ENCODE measurements at places on chromosomes 7 and 10. TPM values are rescaled to one million over a fixed set of nuclear protein-coding genes. Genes with fewer than 3 reads are reported as not detected.

- DNase-seq, result peak; percentile 94
- no peak overlapping the region for H3K4me3 ChIP-seq
- peaks cover 28% of the 10 kb centered on the region for H3K27me3 ChIP-seq
- H3K4me1 ChIP-seq, result peaks cover 3% of the 10 kb centered on the region
- no peaks in the 10 kb centered on the region for H3K36me3 ChIP-seq
These were observed 8.8 kb downstream of the DRGX start for GRCh38 chr10:49387071-49387470.

Gene FGFBP3
- under 0.01 TPM for total RNA-seq

Gene PRSS37
- total RNA-seq, result not detected

- peaks cover 3% of the 10 kb centered on the region for H3K27me3 ChIP-seq
- peak; percentile 69 for DNase-seq
- H3K27ac ChIP-seq, result peak overlapping the region; percentile 97
- H3K4me1 ChIP-seq, result peaks cover 30% of the 10 kb centered on the region
- no peaks in the 10 kb centered on the region for H3K36me3 ChIP-seq
- H3K4me3 ChIP-seq, result peak overlapping the region; percentile 74
These were observed 3.4 kb upstream of the SMARCD3 start for GRCh38 chr7:151251689-151252560.

Gene FRMPD2
- total RNA-seq, result not detected

GRCh38 chr7:124692425-124692824 is 73.2 kb downstream of the GPR37 start:
- peaks cover 5% of the 10 kb centered on the region for H3K4me1 ChIP-seq
- peak; percentile 22 for DNase-seq

GRCh38 chr7:3217166-3217565 is 83.9 kb upstream of the SDK1 start:
- H3K27ac ChIP-seq, result no peak overlapping the region
- no peaks in the 10 kb centered on the region for H3K27me3 ChIP-seq
- H3K4me3 ChIP-seq, result no peak overlapping the region

GRCh38 chr10:132248455-132249225 is 59.1 kb downstream of the STK32C start:
- no peak overlapping the region for H3K27ac ChIP-seq
- H3K4me3 ChIP-seq, result peak overlapping the region; percentile 20
- no peak for DNase-seq
- H3K36me3 ChIP-seq, result no peaks in the 10 kb centered on the region

DNA sequence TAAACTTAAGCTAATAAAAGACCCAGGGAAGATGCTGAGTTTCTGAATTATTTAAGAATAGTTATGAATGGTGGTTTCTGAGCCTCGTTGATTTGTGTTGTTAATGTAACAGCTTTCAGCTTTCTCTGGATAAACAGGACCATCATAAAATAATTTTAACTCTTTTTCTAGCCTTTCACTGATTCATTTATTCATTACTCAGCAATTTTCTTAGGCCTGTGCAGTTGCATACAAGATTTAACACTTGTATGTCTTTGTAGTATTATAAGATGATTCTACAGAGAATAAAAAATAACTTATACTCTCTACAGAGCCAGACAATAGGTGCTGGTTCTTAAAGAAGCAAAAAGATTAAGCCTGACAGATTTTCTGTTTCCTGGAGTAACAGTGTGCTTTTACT is 29.3 kb downstream of the TMEM196 start:
- H3K4me3 ChIP-seq, result no peak overlapping the region
- H3K27me3 ChIP-seq, result no peaks in the 10 kb centered on the region
- no peak for DNase-seq

Gene SLC16A9
- total RNA-seq, result 0.18 TPM

Gene LEP
- total RNA-seq, result not detected

Gene MYH16
- total RNA-seq, result 0.18 TPM

GRCh38 chr10:4102802-4103344 is 317.9 kb upstream of the KLF6 start:
- no peaks in the 10 kb centered on the region for H3K36me3 ChIP-seq
- H3K4me3 ChIP-seq, result no peak overlapping the region
- H3K27ac ChIP-seq, result no peak overlapping the region
- no peaks in the 10 kb centered on the region for H3K27me3 ChIP-seq

- no peak for DNase-seq
- peaks cover 19% of the 10 kb centered on the region for H3K36me3 ChIP-seq
- no peak overlapping the region for H3K4me3 ChIP-seq
- no peak overlapping the region for H3K27ac ChIP-seq
- no peaks in the 10 kb centered on the region for H3K4me1 ChIP-seq
These were observed 16.8 kb downstream of the LAT2 start for GRCh38 chr7:74226633-74227032.

Gene HOXA2
- total RNA-seq, result 1.6 TPM

DNA sequence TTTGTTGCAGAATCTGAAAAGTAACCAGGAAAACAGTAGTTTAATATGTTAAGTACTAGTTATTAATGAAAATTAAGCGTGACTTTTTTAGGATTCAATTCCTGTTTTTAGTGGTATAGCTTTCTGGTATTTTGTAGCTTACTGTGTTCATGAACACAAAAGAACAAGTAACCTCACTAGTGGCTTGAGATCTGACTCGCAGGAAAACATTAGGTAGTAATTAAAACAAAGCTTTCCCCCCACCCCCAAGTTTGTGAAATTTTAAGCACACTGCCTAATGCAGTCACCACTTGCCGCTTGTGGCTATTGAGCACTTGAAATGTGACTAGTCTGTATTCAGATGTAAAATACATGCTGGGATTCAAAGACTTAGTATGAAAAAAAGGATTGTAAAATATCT is 102.5 kb upstream of the RPA3 start:
- no peaks in the 10 kb centered on the region for H3K27me3 ChIP-seq
- DNase-seq, result no peak
- H3K36me3 ChIP-seq, result no peaks in the 10 kb centered on the region
- no peaks in the 10 kb centered on the region for H3K4me1 ChIP-seq
- H3K27ac ChIP-seq, result no peak overlapping the region

GRCh38 chr10:58641095-58641531 is 128.4 kb downstream of the BICC1 start:
- peak; percentile 92 for DNase-seq
- H3K36me3 ChIP-seq, result no peaks in the 10 kb centered on the region
- no peaks in the 10 kb centered on the region for H3K27me3 ChIP-seq
- H3K4me1 ChIP-seq, result peaks cover 10% of the 10 kb centered on the region
- no peak overlapping the region for H3K4me3 ChIP-seq

- H3K36me3 ChIP-seq, result no peaks in the 10 kb centered on the region
- DNase-seq, result no peak
- peaks cover 13% of the 10 kb centered on the region for H3K27me3 ChIP-seq
- H3K4me3 ChIP-seq, result no peak overlapping the region
- no peak overlapping the region for H3K27ac ChIP-seq
These were observed 150.4 kb downstream of the CXCL12 start for GRCh38 chr10:44234483-44234875.

Gene ANKRD1
- 10.8 TPM for total RNA-seq
